IPS DF 19.7 (cell line): ENCODE measurements at places on chromosomes 2 and 18.

GRCh38 chr2:225636558-225636957 is 237.0 kb downstream of the NYAP2 start:
- no peak for DNase-seq

DNA sequence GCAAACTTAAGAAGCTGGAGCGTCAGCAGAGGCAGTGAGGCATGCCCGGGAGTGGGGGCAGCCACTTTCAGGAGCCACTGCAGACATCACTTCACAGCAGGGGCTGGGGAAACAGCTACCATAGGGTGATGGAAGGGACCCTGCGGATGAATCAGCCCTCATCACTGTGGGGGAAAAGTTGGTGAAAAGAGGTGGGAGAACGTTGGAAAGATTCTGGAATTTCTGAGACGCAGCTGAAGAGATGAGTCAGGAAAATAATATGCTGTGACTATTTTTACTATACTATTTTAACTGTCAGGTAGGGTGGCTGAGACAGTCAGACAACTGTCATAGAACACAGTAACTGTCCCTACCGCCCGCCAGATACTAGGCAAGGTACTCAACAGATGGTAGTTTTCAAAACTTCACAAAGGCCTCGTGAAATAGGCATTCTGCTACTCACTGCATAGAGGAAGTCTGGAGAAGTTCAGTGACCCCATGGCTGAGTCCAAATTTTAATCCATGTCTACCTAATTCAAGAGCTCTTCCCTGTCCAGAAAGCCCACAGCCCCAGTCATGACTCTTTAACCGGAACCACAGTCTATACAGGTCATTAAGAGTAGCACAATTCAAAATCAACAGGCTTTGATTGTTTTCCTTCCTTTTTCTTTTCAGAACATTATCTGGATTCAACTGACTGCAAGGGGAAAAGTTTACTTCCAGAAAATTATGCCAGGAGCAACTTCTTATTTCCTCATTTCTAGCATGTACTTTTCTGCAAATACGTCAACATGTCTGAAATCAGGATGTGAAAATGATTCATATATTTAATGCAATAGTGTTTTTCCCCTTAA is 39.3 kb upstream of the EPB41L3 start:
- no peak for DNase-seq

GRCh38 chr2:172098287-172098649 is 4.4 kb downstream of the DLX2 start:
- no peak for DNase-seq

DNA sequence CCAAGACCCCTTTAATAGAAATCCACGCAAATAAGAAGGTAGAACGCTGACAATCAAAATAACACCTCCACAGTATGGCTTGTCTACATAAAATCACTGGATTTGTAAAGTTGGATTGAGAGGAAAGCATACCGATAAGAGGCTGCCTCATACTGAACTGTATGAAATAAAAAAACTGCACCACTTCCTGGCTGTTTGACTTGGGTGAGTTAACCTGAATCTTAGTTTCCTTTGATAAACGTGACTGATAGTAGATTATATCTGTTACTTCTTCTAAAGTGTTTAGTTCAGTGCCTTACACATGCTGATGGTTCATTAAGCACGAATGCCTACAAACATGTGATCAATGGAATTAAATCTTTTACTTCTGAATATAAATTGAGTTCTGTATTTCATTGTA is 140.4 kb upstream of the RNF152 start:
- no peak for DNase-seq

DNA sequence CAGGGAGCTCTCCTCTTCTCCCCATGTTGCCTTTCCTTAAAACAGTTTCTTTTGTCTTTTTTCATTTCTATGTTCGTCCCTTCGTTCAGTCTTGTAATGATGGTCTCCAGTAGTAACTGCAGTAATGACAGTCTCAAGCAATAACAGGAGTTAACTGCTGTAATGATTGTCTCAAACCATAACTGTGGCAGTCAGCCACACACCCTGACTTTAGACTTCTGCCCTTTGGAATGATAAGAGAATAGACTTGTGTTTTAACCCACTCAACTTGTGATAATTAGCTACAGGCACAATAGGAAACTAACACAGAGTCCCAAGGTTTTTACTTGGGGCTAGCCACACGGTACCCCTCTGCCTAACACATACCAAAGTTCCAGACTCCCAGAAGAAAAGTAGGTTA is 12.1 kb downstream of the TMEM131 start:
- DNase-seq, result no peak

DNA sequence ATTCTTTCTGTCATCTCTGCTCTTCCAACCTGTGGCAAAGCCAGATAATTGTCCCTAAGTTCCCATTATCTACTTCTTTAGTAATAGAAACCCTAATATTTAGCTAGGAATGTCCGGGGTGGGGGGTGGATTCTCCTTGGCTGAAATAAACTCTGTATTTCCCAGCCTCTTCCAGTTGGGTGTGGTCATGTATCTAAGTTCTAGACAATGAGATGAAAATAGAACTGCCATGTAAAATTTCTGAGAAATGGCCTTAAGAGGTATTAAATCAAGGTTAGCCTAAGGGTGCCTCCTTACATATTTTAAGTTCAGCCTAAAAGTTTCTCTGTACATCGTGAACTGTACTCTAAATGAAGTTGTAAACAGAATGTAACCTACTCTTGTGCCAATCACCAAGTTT is 39.5 kb downstream of the MAIP1 start:
- no peak for DNase-seq

GRCh38 chr18:37334631-37335408 is 230.8 kb downstream of the CELF4 start:
- no peak for DNase-seq

GRCh38 chr2:134273256-134273983 is 19.5 kb downstream of the MGAT5 start:
- no peak for DNase-seq

DNA sequence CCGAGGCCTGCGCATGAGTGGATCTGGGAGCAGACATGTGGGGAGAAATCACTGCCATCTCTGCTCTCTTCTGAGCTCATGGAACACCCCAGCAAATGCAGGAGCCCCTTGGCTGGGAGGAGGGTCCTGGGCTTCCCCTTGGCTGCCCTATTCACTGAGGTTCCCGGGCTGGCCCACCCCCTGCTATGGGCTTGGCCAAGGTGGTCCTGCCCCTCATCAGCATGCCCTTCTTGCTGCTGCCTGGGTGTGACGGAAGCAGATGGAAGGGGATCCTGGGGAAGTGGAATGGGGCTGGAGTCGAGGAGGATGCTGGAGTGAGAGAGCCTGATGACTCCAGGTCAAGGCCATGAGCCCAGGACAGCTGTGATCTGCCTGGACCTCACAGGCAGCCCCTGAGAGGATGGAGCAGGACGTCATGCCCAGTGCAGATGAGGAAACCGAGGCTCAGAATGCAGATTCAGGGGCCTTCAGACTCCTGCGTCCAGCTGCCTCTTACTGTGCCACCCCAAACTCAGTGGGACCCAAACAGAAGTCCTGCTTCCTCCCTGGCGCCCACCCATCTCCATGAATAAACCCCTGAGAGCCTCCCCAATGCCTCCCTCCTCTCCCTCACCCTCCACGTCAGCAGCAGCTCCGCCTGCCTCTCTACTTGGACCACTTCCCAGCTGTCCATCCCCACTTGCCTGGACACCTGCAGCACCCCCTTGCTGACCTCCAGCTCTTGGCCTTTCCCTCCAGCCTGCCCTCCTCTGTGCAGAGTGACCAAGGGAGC is 4.0 kb downstream of the SNED1 start:
- DNase-seq, result no peak

- DNase-seq, result no peak
Observed at GRCh38 chr2:204434660-204435462, 110.4 kb upstream of the PARD3B start.

GRCh38 chr18:22378672-22379282 is 38.9 kb downstream of the CTAGE1 start:
- no peak for DNase-seq

- no peak for DNase-seq
Observed at GRCh38 chr2:223247136-223247535, 195.1 kb downstream of the KCNE4 start.

DNA sequence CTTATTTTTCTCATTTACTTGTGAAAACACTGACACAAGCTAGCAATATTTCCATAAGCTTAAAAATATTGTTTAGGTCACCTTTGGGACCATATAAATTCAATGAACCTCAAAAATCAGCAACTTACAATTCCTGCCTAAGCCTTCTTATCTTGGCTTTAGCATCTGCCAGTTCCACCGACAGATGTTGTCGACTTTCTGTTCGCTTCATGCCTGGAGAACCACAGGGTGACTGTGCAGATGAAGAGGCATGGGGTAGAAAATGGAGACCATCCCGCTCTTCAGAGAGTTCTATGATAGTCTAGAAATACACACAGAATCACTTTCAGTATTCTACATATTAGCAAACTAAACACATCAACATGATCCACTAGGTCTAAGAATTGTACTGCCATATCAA is 64.2 kb downstream of the CCDC88A start:
- DNase-seq, result no peak

DNA sequence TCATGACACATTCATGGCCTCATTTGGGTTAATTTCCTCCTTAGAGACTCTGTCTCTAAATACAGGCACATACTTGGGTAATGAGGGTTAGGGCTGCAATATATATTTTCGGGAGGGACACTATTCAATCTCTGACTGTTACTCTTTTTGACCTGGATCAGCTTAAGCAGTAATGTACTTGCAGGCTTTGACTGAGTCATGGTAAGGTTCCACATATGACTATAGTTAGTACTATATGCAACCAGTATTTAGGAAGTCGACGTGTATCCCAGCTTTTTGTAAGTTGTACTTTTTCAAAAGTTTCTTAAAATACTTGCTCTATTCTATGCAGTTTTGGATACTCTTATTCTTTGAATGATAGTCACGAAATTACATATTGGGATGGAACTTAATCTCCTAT is 37.2 kb upstream of the CDH19 start:
- no peak for DNase-seq

DNA sequence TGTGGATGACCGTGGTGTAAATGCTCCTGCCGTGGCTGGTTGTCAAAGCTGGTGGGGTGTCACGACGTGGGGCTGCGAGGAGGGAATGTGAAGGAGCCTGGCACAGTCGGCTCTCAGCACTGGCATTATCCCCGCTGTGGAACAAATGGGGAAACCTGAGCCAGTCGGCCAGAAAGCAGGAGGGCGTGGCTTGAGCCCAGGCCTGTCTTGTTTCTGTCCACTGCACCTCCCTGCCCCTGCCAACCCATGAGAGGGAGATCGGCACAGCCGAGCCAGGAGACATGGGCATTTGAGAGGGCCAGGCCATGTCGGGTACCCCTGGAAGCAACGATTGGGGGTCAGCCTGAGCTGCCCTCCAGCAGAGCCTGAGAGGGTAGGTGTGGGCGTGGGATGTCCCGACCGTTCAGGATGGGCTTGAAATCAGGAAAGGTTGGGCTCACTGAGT is 44.5 kb downstream of the PDIA6 start:
- DNase-seq, result no peak

DNA sequence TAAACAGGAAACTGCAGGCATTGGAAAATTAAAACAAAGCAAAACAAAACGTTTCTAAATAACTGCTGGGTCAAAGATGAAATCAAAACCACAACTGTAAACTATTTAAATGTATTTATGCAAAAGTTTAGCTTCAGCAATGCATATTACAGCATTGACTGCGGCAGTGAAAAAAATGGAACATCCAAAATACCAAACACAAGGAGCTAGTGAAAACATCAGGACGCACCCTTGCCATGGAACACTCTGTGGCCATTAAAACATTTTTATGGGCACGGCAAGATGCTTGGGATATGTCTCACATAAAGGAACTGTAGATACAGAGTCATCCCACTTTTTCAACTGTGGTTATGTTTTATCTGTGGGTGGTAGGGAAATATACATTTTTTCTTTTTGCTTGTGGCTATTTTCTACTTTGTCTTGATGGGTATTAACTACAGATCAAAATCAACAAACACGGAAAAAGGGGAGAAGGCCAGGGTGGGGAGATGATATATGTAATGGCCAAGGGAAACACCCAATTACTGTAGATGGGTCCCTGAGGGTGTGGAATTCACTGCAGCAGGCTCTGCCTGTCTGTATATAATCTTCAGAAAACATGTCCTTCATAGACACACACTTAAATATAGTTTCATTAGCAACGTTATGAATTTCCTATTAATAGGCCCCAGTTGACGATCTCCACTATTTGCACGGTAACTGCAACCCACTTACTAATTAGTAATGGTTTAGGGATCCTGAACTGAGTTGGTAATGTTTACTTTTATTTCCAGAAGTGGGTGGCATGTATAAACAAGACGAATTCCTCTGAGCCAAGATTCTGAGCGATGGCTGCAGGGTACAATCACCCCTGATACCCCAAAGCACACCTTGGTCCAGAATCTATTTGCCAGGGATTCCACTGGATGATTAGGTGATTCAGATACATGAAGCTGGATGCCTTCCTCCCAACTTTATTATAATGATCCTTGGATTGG is 110.5 kb downstream of the ACKR3 start:
- no peak for DNase-seq

DNA sequence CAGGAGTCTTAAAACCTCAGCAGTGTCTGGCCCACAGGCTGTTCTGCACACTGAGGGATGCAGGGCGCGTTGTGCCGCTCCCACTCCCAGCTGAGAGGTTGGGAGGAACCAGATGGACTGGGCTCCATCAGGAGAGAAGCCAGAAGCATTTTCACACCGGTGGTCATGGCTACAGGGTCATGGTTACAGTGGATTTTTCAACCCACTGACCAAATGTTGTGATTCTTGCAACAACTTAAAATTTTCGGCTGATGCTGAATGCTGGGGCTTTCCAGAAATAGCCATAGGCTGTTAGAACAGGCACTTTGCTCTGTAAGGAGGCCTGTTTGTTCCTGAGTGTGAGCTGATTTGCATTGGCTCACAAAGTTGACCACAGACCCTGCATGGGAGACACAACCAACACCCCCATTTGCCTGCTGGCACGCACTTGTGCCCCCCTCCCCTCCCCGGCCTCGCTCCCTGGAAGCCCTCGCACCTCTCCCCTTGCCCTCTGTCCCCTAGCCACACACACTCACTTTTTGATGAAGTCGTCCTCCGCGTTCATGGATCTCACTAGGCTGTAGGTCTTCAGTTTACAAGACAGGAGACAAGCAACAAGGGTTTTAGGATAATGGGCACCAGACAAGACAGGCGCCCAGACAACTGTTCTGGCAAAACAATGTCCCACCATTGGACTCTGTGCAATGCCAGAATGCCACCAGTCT is 3.4 kb downstream of the LPIN1 start:
- DNase-seq, result no peak

DNA sequence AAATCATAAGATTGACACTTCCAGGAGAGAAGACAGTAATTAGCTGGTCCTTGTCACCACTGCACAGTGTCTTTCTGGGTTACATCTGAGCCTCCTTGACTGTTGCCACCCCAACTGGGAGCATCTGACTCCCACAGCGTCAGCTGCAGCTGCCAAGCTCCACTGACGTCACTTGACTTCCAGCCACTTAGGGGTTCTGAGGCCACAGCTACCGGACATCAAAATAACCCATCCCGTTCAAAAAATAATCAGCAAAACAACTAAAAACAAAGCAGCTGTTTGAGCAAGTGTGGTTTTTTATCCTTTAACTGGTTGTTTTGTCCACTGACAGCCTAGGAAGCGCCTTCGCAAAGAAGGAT is 206.5 kb upstream of the AGAP1 start:
- no peak for DNase-seq
